ENCODE measurements at places on chromosomes 6 and 20. TPM values are rescaled to one million over a fixed set of nuclear protein-coding genes. Genes with fewer than 3 reads are reported as not detected.

DNA sequence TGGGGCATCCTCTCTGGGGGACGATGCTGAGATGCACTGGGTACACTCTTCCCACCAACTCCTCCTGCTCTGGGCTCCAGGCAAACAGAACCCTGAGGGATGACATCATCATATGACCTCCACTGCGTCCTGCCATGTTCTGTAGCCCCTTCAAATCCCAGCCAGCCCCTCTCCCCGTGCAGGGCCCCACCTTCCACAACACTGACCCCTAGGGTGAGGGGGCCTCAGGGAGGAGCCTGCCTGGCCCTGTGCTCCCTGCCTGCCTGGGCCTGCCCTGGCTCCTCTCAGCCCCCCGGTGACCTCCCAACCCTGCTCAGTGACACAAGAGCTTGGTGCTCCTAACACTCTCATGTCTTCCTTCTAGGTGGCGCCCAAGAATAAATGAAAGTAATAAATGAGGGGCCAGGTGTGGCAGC, 9.6 kb upstream of the SPDEF start:
- DNase-seq = no peak

DNA sequence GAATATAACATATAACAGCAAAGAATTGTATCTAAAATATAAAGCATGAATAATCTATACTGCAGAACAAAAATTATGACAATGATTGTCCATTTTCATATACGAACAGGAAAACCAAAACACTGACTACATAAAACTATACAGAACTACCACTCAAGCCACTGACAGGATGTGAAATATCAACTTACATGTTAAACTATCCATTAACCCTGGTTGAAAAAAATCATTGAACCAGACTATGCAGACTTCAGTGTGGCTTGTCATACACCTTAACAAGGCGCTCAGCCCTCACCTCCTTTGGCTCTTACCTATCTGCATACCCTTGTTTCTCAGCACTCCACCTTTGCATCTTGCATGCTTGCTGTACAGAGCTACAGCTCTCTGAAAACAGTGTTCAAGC, 34.9 kb downstream of the ASCC3 start:
- DNase-seq = no peak

- DNase-seq = no peak
Measured at GRCh38 chr6:36223706-36224105, 27.2 kb downstream of the BRPF3 start.

GRCh38 chr20:36306553-36307411, 643 bp downstream of the DLGAP4 start:
- DNase-seq = no peak

GRCh38 chr6:22658183-22658582, 88.8 kb downstream of the HDGFL1 start:
- no peak for DNase-seq

GRCh38 chr6:100320686-100321085, 144.0 kb downstream of the SIM1 start:
- DNase-seq = no peak

GRCh38 chr6:131694832-131695426, 6.3 kb downstream of the OR2A4 start:
- peak; percentile 61 for DNase-seq

DNA sequence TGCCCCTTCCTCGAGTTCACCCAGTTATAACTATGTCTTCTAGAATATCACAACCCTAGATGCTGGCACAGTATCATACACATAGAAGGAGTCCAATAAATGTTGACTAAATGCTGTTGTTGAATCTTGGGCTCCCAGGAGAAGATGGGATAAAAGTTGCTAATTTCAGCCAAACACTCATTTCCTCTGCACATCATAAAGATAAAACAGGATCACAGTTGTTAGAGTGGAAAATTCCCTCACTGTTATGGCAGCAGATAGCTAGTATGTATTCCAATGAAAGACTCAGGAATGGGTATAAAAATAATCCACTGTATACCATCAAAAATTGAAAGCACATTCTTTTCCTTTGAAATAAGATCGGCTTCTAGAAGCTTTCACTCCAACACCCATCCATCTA, 294.9 kb upstream of the TSHZ2 start:
- no peak for DNase-seq

DNA sequence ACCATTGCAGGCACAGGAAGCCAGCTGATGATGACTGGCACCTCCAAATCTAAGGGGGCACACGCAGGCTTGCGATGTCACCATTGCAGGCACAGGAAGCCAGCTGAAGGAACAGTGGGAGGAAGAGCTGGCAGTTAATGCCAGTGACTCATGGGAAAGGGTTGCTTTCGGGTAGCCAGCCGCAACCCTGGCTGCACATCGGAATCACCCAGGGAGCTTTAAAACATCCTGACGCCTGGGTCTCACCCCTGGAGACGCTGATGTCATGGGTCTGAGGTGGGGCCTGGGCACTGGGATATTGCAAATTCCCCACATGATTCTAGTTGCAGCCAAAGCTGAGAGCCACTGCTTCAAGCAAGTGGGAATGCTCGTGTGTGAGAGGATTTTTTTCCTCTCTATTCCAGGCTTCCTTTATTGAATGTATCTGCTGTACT, 16.1 kb upstream of the CCN6 start:
- DNase-seq = peak; percentile 93

DNA sequence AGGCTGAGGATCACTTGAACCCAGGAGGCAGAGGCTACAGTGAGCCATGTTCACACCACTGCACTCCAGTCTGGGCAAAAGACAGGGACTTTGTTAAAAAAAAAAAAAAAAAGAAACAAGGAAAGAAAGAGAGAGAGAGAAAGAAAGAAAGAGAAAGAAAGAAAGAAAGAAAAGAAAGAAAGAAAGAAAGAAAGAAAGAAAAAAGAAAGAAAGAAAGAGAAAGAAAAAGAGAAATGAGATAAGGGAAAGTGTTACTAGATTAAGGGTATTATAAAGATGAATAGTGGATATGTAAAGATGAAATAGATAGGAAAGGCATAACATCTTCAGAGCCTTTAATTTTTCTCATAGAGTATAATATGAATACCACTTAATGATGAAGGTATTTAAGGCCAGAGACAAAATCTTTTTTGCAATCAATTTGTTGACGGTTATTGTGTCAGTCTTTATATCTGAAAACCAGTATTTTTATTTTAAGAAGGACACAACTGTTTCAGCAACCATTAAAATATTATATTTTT, 26.6 kb downstream of the ABT1 start:
- DNase-seq = no peak

- no peak for DNase-seq
Measured at GRCh38 chr6:97316978-97317377, 34.0 kb upstream of the MMS22L start.

DNA sequence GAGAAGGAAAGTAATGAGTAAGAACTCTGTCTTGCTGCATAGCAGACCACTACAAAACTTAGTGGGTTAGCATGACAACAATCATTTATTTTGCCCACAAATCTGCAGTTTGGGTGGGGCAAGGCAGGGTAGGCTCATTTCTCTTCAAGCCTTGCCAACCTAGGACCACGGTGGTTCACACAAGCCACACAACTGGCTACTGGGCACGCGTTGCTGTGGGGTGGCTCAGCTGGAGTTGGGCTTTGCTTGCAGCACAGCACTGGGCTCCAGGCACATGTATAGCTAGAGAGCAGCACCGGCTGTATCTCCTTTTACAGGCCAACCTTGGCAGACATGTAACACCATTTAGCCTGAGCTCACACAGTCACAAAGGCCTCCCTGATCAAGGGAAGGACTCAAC, 4.6 kb upstream of the NXT1 start:
- no peak for DNase-seq

The TMEM63B gene
- total RNA-seq = 43.9 TPM

The MYLK4 gene
- 0.12 TPM for total RNA-seq

The POPDC3 gene
- 24.1 TPM for total RNA-seq

The GJA10 gene
- not detected for total RNA-seq

The PRND gene
- total RNA-seq = 0.26 TPM

The LPIN3 gene
- total RNA-seq = 13.9 TPM

The FOXQ1 gene
- total RNA-seq = 0.72 TPM

The CPNE5 gene
- 0.17 TPM for total RNA-seq

Measured in HFFc6 (cell line).